Dermis blood vessel endothelial cell (primary cell): ENCODE measurements at places on chromosomes 13 and 19. TPM values are rescaled to one million over a fixed set of nuclear protein-coding genes. Genes with fewer than 3 reads are reported as not detected.

IGFL1 gene
- total RNA-seq: not detected in 2 replicates

CPB2 gene
- not detected in 2 replicates for total RNA-seq

SLC7A10 gene
- 0.17 TPM in 1 of 2 replicates, not detected in the other for total RNA-seq

ACER1 gene
- total RNA-seq: not detected in 2 replicates

CYP2B6 gene
- not detected in 2 replicates for total RNA-seq

GPR18 gene
- total RNA-seq: not detected in 2 replicates

IRGC gene
- total RNA-seq: not detected in 2 replicates

DNA sequence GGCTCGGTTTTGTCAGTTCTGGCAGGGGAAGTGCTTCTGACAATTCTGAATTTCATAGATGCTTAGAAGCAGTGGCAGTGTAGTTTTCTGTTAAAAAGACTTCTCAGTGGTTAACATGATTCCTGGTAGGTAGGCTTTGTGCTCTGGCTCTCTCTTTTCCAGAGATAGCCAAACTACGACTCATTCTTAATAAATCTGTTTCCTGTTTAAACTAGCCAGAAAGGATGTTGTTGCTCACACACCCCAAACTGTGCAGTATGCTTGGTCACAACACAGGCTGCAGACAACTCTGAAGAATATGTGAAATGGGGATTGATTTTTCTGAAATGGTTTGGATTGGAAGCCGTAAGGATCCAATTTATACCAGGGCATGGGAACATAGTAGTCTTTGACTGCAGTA is 711.5 kb downstream of the PCDH17 start:
- DNase-seq: no peak

DNA sequence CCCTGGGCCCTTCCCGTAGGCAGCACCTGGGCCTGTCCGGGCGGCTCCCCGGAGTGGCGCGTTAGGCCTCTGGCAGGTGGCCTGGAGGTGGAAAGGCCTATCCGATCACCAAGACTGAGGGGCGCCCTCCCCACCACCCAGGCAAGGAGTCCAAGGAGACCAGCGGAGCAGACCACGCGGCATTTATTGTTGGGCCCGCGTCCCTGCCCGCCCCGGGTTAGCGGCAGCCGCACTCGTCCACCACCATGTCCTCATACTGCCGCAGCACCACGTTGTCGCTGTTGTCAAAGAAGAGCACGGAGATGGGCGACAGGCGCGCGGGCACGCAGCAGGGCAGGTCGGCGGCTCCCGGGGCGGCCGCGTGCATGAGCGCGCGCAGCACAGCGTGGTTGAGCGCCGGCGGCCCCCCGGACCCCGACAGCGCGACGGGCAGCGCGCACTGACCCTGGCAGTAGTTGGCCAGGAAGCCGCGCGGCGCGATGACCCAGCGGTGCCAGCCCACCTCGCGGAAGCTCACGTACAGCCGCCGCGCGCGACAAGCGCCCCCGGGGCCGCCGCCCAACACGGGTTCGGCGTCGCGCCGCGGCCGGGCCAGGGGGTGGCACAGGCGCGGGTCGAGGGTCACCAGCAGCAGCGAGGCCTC is 27.5 kb downstream of the CERS1 start:
- DNase-seq: peak; percentile 11

- no peak for DNase-seq
These were observed 678.5 kb upstream of the PCDH20 start for GRCh38 chr13:62093984-62094780.

DNA sequence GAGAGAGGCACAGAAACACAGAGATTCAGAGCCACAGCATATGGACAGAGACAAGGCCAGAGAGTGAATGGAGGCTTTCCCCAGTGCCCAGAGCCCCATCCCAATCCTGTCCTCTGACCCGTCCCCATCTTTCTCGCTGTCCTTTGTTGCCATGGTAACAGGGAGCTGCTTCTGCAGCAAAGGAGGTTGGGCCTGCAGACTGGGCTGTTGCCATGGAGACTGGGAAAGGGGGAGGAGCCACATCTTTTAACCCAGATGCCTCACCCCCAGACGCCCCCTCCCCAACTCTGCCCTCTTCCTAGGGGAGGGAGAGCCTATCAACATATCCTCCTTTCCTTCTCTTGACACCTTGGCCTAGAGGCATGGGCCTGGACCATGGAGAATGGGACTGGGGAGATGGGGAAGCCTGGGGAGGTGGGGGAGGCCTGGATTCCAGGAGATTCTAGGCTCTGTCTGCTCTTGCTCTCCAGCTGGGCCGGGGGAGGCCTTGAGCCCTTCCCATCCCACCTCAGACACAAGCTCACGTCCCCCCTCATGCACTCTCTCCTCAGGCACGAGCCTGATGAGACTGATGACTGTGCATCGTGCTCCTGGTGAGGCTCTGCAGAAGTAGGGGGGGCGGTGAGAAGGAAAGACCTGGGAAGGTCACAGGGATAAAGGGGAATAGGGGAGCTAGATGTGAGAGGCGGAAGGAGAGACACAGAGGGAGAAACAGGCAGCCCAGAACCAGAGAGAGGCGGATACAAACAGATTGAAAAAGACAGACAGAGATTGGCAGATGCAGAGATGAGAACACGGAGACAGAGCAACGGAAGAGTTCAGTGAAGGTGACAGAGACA is 2.1 kb upstream of the ATP1A3 start:
- no peak for DNase-seq

GRCh38 chr13:64540976-64541375 is 2689.2 kb downstream of the PCDH9 start:
- no peak for DNase-seq

- no peak for DNase-seq
These were observed 27.7 kb downstream of the BBC3 start for GRCh38 chr19:47203254-47203653.

- DNase-seq: no peak
These were observed 3.0 kb downstream of the TOMM40 start for GRCh38 chr19:44894052-44894400.

DNA sequence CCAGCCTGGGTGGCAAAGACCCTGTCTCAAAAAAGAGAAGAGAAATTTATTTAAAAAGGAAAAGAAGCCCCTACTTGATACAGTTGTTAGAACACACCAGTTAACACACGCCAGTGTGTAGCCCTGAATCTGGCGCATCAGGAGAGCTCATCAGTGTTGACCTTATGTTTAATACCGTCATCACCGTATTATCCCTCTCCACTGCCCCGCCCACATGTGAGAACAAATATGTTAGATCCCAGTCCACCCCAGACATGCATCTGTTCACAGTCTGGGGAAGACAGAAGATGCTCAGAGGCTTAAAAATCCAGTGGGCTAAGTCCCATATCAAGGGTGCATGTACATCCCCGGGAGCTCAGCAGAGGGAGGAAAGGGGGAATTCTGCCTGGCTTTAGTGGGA is 155.2 kb downstream of the DPF1 start:
- no peak for DNase-seq
